NCI-H2081 (cell line): ENCODE measurements at places on chromosomes 3 and 15.

DNA sequence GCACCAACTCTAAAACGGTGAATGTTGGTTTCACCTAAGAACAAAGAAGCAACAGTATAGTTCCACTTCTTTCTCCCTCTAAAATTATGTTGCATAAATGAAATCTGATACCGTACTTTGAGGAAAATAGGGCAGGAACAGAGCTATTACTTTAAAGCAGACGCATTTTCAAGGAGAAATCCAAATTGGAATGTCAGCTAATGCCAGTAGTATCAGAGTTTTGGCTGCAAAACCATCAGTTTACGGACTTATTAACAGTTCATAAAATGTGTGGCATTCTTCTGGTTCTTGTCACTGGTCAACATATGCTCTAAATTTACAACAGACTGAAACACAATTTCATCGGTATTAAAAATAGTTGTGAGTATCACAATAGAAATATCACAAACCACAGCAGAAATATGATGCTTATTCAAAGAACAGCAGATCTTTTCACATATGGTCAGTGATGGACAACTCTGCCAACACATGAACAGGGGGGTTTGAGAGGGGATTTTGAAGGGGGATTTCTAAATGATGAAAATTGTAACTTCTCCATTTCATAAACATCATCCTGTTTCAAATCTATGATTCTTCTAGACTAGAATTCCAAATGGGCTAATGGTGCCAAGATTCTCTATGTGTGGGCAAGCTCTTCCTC lies 38.7 kb upstream of the ROBO2 start:
- DNase-seq: no peak

- DNase-seq: peak; percentile 8
Observed at GRCh38 chr3:36060950-36061349, 319.4 kb upstream of the STAC start.

GRCh38 chr15:57537488-57538264 lies 54.0 kb upstream of the MYZAP start:
- no peak for DNase-seq

GRCh38 chr3:191502583-191502982 lies 41.6 kb downstream of the PYDC2 start:
- no peak for DNase-seq

DNA sequence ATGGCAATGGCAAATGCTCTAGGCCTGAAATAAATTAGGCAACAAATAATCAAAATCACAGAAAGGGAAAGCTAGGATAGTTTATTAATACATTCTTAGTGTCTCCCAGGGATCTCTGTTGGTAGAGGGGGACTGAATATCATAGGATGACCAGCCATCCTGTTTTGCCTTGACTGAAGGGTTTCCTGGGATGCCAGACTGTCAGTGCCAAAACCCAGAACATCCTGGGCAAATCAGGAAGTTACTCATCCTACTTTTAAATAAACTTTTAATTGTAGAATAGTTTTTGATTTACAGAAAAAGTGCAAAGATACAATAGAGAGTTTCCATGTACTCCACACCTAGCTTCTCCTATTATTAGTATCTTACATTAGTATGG lies 21.8 kb upstream of the SIAH2 start:
- no peak for DNase-seq

GRCh38 chr3:121885386-121885785 lies 8.8 kb upstream of the SLC15A2 start:
- DNase-seq: no peak

DNA sequence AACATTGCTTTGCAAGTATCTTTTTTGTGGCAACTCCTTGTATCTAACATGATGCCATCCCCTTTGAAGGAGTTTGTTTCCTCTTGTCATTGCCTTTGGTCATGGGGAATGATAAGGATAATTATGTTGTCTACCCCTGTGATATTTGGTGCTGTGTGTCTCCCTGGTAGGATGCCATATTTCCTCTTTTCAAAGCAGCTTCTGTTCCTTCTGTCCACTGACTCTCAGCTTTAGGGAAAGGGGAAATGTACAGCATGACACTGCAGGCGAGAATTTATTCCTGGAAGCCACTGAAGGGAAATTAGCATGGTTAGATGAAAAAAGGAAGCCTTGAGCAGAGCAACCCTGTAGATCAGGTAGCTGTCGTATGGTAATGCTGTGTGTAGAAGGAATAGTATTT lies 576.7 kb downstream of the CADM2 start:
- no peak for DNase-seq

DNA sequence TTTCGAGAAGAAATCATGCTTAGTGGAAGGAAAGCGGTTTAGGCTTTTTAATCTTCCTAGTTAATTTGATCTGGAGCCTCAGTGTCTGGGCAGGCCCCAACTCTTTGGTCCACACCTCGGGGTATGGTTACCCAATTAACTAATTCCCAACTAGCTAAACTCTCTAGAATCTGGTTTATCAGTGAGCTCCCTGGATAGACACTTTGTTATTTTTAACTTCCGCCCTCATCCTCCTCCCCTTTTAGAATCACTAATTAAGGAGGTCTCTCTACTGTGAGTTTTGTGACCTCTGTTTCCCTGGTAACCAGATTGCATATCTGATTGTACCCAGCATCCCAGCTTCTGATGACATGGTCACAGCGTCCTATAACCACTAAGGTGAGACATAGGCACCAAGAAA lies 112.2 kb downstream of the RARB start:
- no peak for DNase-seq

GRCh38 chr3:153961494-153961893 lies 159.7 kb upstream of the ARHGEF26 start:
- DNase-seq: peak; percentile 92
